ENCODE measurements at places on chromosomes 13 and 19. TPM values are rescaled to one million over a fixed set of nuclear protein-coding genes. Genes with fewer than 3 reads are reported as not detected.

DNA sequence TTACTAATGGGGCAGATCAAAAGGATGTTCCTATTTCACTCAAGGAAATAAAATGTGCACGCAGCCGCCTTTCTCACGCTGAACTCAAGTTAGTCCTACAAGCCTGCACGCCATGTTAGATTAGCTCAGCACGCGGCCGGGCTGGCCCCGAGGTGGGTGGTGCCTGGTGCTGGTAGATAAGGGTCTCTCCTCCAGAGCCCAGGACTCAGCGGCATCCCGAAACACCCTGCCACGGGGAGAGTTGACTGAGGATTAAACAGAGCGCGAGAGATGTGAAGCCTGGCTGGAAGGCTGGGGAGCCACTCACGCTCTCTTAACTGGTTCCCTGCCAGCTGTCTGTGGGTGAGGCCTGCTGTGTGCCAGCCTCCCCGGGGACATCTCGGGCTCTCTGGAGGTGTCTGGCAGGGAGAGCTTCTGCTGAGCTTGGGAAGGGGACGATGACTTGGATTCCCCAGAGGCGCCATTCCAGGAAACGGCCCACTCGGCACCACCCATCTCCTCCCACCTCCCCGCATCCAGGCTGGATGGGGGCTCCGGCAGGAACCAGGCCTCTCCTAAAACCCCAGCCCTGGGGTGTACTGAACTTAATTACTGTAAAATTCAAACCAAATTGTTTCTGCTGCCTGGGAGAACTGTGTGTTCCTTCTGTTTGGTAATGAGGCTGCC, 122.2 kb downstream of the KDM4B start:
- DNase-seq: no peak

DNA sequence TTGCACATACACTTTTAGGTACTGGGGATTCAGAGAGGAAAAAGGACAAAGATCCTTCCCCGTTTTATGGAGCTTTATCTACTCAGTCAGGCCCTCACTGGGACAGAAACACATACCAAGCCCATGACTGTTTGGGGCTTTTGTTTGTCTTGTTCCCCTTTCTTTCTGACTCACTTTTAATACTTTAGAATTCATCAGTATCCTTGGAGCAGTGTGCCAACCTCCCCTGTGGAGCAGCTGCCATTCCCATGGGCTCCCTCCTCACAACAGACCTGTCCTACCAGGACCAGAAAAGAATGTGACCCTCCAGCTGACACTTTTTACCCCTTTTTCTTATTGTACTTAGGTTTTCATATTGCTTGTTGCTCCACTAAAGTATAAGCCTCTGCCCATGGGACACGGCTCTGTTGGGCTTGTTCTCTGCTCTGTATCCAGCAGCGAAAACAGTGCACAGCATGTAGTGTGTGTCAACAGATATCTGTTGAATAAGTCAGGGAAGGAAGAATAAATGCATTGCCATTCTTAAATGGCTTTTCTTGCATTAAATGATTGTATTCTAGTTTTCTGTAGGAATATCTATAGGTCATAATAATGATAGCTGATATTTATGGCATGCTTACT, 431.1 kb downstream of the EFNB2 start:
- no peak for DNase-seq

- no peak for DNase-seq
Measured at GRCh38 chr13:24187185-24187584, 26.7 kb downstream of the SPATA13 start.

DNA sequence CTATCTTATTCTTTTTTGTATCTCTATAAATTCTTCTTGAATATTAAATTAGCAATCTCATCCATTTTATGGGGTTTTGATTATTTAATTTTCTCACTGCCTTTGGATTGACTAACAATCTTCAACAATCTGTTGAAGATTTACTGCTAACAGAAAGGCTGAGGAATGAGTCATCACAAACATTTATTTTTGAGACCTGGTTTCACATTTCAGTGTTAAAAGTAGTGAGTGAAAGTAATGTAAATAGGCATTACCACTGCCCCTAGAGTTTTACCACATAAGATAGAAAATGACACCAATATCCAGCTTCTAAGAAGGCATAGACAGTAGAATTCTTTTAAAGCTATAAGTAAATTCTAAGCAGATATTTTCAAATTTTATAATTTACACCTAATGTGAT, 472.8 kb downstream of the OLFM4 start:
- no peak for DNase-seq

GRCh38 chr19:43105496-43105895, 23.0 kb upstream of the PSG2 start:
- DNase-seq: no peak

DNA sequence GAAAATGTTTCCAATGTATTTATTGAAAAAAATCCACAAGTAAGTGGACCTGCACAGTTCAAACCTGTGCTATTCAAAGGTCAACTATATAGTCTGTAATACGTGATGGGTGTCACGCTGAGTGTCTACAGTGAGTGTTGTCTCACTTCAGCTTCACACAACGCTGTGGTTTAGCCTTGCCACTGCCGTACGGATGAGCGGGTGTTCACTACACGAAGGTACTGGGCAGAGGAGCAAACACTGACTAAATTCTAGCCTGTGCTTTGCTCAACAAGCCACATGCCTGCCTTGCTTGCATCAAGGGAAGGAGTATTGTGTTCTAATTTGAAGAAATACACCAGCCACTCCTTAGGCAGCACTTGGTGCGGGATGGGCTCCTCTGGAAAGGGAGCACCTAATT, 3.4 kb upstream of the FFAR3 start:
- no peak for DNase-seq

GRCh38 chr13:79519255-79519654, 38.3 kb downstream of the NDFIP2 start:
- DNase-seq: no peak

- DNase-seq: peak; percentile 81
Measured at GRCh38 chr13:34941835-34942731, at the start of gene NBEA. TSS of gene NBEA (plus strand) at chr13:34942270. CDS start at chr13:34942821, 551 bp downstream.

DNA sequence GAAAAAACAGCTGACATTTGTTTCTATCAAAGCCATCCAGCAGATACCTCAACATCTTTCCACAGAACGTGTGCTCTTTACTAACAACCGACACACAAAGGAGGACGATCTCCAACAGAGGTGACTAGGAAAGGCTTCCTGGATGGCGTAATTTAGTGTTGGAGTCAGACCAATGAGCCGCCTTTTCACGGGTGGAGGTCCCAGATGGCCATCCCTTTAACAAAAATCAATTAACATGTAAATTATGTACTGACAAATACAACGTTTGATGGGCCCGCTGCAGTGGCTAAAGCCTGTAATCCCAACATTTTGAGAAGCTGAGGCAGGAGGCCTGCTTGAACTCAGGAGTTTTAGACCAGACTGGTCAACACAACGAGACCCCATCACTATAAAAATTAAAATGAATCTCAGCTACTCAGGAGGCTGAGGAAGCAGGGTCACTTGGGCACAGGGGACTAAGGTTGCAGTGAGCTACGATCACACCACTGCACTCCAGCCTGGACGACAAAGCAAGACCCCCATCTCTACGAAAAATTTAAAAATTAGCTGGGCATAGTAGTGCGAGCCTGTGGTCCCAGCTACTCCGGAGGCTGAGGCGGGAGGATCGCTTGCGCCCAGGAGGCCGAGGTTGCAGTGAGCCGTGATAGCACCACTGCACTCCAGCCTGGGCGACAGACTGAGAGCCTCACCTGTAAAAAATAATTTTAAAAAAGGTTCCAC, 1.2 kb upstream of the DPY19L3 start:
- DNase-seq: no peak

GRCh38 chr13:19153782-19154450, 27.7 kb downstream of the TUBA3C start:
- DNase-seq: peak; percentile 18

- no peak for DNase-seq
Measured at GRCh38 chr19:19444681-19445155, 39.2 kb downstream of the GATAD2A start.

GRCh38 chr13:45269204-45269603, 68.4 kb upstream of the KCTD4 start:
- DNase-seq: no peak

DNA sequence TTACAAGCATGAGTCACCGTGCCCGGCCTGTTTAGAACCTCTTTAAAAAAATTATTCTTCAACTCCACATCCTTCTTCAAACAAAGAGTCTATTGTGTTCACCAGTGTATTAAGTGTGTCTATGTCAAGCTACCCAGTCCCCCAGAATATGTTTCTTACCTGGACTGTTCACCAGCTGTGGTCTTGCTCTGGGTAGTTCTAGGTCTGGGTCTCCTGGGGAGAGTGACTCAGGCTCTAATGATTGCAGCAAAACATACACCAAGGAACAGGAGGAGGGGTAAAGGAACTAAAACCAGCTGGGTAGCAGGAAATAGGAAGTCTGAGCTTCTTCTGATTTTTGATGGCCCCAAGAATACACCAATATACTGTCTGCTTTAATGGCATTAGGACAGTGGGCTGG, at the start of gene FPR1:
TSS of gene FPR1 (minus strand) at position 224 of the 400 bp plus-strand sequence. CDS start 4,884 bp downstream, outside the sequence.
- DNase-seq: no peak

DNA sequence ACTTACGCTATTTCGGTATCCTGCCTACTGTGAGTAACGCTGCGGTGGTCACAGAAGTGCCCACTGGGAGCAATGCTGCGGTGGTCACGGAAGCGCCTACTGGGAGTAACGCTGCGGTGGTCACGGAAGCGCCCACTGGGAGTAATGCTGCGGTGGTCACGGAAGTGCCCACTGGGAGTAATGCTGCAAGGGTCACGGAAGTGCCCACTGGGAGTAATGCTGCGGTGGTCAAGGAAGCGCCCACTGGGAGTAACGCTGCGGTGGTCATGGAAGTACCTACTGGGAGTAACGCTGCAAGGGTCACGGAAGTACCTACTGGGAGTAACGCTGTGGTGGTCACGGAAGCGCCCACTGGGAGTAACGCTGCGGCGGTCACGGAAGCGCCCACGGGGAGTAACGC, 52.1 kb upstream of the SOX1 start:
- no peak for DNase-seq

DNA sequence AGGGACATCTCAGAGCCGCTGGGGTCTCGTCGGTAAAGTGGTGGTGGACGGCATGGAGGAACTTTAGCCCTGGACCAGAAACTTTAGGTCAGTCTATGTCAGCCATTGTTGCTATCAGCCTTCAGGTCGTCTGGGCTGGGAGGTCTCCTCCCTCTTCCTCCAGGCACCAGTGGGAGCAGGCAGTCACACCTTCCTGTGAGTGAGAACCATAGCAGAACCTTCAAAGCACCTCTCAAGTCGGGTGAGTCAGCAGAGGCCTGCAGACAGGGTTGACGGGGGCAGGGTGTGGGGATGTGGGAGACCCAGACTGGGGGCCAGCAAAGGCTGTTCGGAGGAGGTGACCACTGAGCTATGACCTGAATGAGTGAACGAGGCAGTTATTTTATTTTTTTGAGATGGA, 15.4 kb upstream of the SBNO2 start:
- DNase-seq: peak; percentile 57

DNA sequence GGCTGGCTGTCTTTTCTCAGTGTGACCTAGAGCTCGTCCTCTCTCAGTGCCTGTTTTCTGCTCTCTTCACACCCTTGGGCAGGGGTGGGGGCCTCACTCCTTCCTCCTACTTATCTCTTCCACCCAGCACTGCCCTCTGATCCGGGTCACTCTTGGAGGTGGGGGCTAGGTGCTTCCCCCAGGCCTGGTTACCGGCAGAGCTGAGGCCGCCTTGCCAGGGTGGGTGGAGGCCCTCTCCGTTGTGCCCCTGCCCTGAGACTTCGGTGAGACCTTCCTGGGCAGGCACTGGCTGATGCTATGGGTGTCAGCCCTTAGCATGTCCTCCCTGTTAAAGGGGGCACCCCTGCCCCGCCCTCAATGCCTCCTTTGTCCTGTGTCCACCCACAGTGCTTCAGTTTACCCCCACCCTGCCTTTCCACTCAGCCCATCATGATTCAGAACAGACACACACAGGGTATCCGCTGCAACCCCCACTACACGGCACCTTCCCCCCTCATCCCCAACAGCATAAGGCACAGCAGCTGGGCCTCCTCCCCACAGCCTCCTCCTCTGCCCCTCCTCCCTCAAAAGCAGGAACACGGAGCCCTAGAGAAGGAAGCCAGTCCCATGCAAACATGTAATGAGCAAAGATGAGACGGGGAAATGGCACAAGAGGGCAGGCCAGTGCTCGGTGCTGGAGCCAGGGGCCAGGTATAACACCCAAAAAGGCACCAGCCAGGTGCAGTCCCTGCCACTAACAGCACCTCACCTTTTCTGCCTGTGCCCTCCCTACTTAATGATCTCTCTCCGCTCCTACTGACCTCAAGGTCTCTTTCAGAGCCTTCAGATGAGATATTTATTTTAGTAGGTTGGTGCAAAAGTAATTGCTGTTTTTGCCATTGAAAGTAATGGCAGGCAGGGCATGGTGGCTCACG, 9.8 kb downstream of the ZGLP1 start:
- no peak for DNase-seq

DNA sequence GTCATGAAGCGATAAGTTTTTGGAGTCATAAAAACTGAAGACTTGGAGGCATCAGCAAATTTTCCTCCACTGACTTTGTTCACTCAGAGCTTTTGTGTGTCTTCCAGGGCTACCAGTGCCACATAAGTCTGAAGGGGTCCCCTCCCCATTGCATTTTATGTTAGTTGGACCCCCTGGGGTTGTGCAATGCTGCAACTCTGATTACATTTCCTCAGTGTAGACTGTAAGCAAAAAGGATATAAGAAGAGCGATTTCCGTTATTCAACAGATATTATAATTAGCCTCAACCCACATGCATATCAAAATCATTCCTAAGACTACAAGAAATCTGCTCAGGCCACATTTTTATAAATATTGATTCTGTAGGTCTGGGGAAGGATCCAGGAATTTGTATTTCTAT, 324.0 kb downstream of the TDRD3 start:
- no peak for DNase-seq

- DNase-seq: no peak
Measured at GRCh38 chr13:41678848-41679247, 221.5 kb downstream of the RGCC start.

DNA sequence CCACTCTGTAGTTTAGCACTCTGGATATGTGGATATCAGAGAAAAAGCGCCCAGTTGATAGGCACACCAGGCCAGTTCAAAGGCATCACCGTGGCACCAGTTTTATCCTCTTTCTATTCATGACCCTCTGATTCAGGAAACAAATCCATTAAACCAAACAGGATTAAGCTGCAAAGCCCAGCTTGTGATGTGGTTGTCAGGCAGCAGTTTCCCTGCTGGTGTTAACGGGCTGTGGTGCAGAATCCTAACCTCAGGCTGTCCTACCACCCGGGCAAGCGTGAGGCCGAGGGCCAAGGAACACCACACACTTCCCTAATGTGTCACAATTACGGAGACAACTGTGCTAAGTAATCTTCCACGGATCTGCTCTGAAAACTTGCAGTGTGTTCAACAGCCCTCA, 209.1 kb downstream of the OLFM4 start:
- DNase-seq: no peak

GRCh38 chr13:19818223-19818842, 35.6 kb upstream of the PSPC1 start:
- peak; percentile 45 for DNase-seq

- no peak for DNase-seq
Measured at GRCh38 chr19:39557811-39558623, 18.1 kb upstream of the EID2 start.

- no peak for DNase-seq
Measured at GRCh38 chr19:28607066-28607583, 605.8 kb downstream of the UQCRFS1 start.

GRCh38 chr13:36673838-36674326, at the start of gene SERTM1:
TSS of gene SERTM1 (plus strand) at chr13:36674020. CDS start at chr13:36695079, 21,059 bp downstream.
- DNase-seq: no peak

Gene THSD1
- total RNA-seq: 0.26 TPM

Gene LRFN3
- 5.8 TPM for total RNA-seq

Gene ATXN8OS
- not detected for total RNA-seq

Gene PBX4
- total RNA-seq: 8.2 TPM

Gene IRGC
- total RNA-seq: not detected

Gene ZNF784
- total RNA-seq: 3.9 TPM

Gene GARIN5A
- total RNA-seq: 0.52 TPM

Gene POSTN
- total RNA-seq: not detected

Gene LHB
- total RNA-seq: not detected

Gene FCER2
- total RNA-seq: 1.5 TPM
